SHP77 treated with DMSO at 0.1 percent for 48 hours (cell line): ENCODE measurements at places on chromosomes 2 and 18.

- no peak for DNase-seq
Measured at GRCh38 chr2:110994250-110994961, 126.3 kb upstream of the BCL2L11 start.

GRCh38 chr2:161077367-161078210 is 82.6 kb upstream of the TANK start:
- no peak for DNase-seq

GRCh38 chr18:9870431-9871008 is 15.3 kb upstream of the TXNDC2 start:
- no peak for DNase-seq

DNA sequence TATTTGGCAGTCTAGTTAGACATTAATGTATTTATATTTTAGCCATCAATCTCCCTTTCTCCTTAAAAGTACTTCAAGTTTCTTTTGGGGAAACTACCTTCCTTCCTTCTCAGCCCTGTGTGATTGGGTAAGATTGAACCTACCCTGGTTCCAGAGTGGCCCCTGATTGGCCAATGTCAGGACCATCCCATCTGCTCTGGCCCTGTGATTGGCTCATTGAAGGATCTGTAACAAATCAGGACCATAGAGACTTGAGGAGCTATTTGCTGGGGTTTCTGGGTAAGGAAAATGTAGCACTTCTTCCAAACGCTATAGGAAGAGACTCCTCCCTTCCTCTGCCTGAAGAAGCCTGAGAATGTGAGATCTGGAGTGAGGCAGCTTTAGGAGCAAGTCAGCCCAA is 59.3 kb downstream of the AQP4 start:
- no peak for DNase-seq

- DNase-seq: peak; percentile 73
Measured at GRCh38 chr18:986051-986450, 81.4 kb downstream of the ADCYAP1 start.

- DNase-seq: no peak
Measured at GRCh38 chr2:40625849-40626248, 174.0 kb upstream of the SLC8A1 start.

DNA sequence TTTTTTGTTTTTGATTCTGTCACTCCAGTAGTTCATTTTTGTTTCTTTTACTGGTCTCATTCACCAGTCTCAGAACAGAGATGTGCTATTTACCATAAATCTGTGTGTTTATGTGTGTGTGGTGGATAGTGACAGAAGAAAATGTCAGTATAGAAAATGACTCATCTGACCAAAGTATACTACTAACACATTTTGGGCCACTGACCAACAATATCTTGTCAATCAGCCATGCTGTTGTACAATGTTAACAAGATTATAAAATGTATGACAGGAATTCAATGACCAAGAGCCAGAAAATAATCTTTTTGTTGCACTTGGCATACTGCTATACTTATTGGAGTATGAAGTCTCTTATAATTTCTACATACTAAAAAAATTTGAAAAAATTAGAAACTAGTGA is 1081.4 kb upstream of the NRXN1 start:
- no peak for DNase-seq

- DNase-seq: no peak
Measured at GRCh38 chr2:212816267-212816666, 277.7 kb upstream of the ERBB4 start.

- DNase-seq: peak; percentile 3
Measured at GRCh38 chr2:139790807-139791752, 1010.9 kb upstream of the NXPH2 start.

DNA sequence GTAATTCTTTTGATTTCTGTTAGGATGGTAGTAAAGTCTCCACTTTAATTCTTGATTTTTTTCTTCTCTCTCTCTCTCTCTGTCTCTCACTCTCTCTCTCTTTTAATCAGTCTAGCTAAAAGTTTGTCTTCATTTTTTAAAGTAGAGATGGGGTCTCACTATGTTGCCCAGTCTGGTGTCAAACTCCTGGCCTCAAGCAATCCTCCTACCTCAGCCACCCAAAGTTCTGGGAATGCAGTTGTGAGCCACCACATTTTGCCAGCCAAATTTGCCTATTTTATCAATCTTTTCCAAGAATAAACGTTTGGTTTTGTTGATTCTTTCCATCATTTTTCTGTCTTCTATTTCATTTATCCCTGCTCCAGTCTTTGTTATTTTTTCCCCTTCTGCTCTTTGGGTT is 23.9 kb upstream of the ACOXL start:
- DNase-seq: no peak

GRCh38 chr2:86213699-86214502 is 14.6 kb downstream of the MRPL35 start:
- DNase-seq: no peak

DNA sequence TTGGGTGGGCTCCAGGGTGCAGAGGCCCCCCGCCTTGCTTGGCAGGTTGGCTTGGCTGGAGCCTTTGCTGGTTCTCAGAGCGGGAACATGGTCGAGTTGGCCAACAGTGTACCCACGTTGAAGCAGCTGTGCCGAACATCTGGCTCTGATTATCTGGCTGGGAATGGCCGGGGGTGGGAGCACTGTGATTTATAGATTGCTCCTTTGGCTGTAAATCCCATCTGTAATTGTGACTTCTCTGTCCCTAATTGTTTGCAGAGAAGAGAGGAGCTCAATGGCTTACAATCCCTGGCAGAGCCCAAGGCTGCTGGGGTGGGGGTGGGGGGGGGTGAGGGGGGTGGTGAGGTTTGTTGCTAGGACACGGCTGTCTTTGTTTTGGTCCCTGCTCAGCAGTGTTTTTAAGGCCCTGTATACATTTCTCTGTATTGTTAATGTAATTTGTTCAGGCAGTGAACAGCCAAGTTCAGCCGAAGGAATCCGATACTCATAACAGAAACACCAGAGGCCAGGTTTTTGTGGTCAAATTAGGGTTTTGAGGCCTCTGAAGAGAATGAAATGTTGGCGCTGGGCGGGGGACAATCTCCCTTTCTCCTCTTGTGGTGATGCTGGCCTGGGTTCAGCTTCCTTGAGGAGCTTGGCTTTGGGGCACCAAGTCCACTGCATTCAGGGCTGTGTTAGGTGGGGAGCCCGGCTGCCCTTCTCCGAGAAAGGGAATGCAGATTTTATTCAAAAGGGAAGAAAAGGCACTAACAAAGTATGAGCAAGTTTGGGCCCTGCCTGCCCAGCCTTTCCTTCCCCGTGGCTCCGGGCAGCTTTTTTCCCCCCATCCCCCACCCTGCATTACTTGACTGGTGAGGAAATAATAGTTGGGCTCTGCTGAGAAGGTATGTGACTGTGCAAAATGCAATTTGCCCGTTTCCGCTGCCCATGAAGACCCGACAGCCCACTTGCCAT is 82.5 kb downstream of the TCF7L1 start:
- DNase-seq: no peak

GRCh38 chr2:236176417-236176816 is 8.2 kb upstream of the GBX2 start:
- DNase-seq: no peak

DNA sequence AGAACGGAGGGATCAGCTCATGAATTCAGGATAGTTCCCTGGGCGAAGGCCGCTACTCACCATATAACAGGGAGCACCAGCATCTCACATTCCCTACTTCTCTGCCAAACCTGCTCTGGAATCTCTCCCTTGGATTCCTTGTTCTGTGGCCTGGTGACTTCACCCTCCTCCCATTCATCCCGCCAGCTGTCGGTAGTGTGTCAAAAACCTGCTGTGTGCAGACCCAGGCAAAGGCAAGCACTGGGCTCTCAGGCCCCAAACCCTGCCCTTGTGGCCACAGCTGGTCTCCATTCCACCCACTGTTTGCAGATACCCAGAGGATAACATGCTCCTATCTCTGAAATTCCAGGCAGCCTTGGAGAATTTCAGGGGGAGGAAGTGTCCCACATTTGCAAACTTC is 151.6 kb downstream of the CAPN13 start:
- DNase-seq: no peak

DNA sequence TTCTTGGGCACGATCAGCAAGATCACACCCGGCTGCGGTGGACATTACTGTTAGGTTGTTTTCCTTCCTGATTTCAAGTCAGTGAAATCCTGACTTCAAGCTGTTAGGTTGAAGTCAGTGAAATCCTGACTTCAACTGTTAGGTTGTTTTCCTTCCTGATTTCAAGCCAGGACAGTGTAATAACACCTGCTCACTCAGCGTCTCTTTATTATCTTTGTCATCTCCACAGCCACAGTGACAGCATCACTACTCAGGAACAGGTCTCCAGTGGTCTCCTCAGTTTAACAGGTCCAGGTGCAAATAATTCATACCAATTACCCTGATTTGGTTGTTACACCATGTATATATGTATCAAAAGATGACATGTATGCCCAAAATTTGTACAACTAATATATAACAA is 208.1 kb upstream of the REG3G start:
- DNase-seq: no peak

- DNase-seq: no peak
Measured at GRCh38 chr2:468648-469336, 180.9 kb upstream of the ALKAL2 start.

GRCh38 chr2:172455121-172455515 is 27.7 kb downstream of the ITGA6 start:
- no peak for DNase-seq

DNA sequence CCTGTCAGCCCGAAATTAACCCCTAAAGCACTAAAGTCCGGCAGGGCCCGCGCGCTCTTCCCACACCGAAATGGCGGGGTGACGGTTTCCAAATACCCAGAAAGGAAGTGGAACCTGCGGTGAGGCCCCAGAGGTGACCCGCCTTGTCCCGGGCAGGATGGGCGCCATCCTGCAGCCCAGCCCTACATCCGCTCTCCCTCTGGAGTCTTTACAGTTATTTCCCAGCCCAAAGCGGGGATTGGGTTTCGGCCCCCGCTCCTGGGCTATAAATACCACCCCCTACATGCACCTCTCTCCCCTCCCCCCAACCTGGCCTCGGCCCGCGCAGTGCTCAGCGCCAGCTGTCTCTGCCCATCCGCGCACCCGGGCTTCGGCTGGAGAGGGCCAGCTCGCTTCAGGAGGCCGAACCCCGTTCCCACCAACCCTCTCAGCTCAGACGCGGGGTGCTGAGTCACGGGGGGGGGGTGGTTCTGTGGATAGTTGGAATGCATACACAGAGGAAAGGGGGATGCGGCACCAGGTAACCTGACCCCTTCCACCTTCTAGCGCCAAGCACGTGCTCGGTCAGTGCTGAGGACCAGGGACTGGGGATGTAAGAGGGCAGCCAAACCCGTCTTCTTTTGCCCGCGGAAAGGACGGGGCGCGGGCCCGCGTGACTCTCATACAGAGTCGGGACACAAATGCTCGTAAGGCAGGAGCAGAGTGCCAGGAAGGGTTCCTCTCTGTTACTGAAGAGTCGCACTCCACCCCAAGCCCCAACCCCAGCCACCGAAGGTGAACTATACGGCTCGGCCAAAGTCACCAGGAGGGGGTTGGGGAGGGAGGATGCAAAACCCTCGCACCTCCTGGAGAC is at the start of gene TUBA4B:
Gene TUBA4B, plus strand, starts transcription at position 344 of the 853 bp plus-strand sequence. Its CDS starts 165 bp downstream, at position 509.
- DNase-seq: no peak

GRCh38 chr18:9683418-9684396 is 24.4 kb upstream of the RAB31 start:
- DNase-seq: peak; percentile 47

GRCh38 chr2:204947405-204947804 is 402.1 kb downstream of the PARD3B start:
- DNase-seq: no peak

GRCh38 chr18:72542342-72542741 is 1.8 kb downstream of the CBLN2 start:
- no peak for DNase-seq

DNA sequence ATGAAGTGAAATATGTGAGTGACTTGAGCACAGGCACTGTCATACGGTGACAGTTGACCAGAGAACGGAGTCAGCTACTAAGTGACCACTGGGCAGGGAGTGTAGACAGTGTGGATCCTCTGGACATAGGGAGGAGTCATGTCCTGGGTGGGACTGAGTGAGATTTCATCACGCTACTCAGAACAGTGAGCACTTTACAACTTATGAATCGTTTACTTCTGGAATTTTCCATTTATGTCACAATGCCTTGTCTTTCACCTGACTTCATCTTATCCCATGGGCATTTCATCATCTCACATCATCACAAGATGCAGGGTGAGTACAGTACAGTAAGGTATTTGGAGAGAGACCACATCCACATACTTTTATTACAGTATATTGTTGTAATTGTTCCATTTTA is 29.0 kb downstream of the PTPRM start:
- no peak for DNase-seq

- DNase-seq: no peak
Measured at GRCh38 chr2:135047300-135047699, at the start of gene MAP3K19. Gene MAP3K19 (minus strand): TSS chr2:135047447. CDS start chr2:135024647, 22,800 bp downstream.

- DNase-seq: no peak
Measured at GRCh38 chr18:48024009-48024512, 93.6 kb upstream of the SMAD2 start.

DNA sequence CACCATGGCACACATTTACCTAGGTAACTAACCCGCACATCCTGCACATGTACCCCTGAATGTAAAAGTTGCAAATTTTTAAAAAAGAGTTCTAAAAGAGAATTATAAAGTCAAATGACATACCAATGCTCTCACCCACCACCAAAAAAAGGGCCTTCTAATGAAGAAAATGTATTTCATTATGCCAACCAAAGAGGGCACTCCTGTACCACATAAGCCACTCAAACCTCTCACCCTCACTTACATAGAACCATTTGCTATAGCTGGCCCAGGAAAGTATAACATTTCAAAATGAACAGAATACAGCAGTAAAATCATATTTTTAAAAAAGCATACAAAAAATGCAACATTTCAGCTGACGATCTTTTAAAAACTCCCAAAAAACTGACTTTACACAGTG is 241.5 kb upstream of the PKDCC start:
- no peak for DNase-seq

DNA sequence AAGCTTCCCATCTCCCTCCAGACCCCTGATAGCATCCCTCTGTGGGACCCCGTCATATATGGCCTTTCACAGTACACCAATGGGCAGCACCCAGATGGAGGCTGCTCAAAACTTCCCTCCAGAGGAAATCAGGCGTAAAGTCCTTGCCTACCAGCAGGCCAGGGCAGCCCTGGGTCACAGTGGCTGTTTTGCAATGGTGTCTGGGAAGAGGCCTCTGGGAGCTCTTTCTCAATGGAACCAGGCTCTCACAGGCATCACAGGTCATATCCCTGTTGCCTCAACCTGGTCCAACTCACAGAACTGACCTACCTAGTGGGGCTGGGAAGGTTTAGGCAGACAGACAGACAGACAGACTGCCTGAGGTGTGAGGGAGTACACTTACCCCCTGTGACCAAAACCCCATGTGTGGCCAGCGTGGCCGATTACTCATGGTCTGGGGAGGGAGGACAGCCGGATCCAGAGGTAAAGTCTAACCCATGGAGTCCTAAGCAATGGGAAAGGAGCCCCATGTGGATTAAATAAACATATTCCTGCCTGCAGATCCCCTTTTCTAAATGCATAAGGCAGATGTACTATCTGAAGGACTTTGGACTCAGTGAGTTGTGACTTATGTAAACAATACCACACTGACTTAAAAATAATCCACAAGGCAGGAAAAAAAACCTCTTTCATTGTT is 58.2 kb downstream of the BCL2L11 start:
- DNase-seq: no peak

- peak; percentile 88 for DNase-seq
Measured at GRCh38 chr18:65221736-65222135, 529.1 kb upstream of the CDH7 start.
